ENCODE measurements at places on chromosomes 3 and 15.

GRCh38 chr3:4837374-4837930 is 141.8 kb upstream of the BHLHE40 start:
- no peak for DNase-seq

- no peak for DNase-seq
These were observed 42.7 kb downstream of the CADPS start for GRCh38 chr3:62832553-62832952.

DNA sequence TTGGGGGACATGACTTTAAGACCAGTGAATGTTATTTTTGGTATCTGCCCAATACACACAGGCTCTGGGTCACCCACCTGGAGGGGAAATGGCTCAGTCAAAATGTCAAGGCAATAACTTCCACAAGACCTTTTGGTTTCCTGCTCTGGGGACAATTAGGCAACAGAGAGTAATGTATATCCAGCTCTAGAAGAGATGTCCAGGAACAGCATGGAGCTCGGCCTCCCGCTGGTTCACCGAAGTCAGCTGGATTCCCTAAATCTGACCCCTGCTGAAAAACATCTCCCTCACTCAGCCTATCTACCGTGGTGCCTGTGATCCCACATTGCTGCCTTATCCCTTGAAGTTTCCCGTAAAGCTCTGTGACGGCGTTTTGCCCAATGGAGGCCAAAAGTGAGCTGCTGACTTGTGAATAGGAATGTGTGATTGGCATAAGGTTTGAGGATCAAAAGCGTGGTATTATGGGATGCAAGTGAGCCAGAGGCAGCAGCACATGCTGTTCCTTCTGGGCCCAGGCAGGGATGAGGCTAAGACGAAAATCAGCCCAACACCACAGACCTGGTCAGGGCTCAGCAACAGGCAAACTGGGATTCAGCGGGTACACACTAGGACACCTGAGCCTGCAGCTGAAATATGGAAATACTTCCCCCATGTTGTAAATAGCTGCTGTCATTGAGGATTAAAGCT is 47.2 kb upstream of the SLC6A11 start:
- DNase-seq, result no peak

GRCh38 chr15:46589088-46589487 is 954.3 kb downstream of the SQOR start:
- no peak for DNase-seq

DNA sequence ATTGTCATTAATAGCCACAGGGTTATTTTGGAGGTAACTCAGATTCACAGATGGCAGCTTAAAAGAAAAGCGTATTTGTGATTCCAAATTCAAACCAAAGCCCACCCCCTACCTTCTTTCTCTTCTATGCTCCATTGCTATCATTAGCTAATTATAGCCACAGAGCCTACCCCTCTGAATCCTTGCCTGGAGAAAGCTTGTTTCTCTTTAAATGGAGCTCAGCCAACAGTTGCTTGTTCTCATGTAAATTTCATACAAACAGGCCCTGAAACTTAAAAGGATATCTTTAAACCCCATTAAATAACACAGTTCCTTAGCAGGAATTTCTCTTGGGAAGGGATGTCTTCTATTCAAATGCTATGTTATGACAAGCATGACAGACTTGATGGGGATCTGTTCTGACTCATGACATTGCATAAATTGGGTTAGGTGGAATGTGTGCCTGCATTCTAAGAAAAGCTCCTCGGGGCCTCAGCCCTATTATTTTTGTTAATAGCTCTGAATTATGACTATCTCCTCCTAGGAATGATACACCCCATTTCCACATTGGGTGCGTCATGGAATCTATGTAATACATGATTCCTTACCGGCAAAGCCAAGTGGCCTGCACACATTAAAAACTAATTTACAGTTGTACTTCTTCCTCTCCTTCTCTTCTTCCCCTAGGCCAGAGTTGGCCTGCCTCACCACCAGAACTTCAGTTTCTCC is 265.8 kb downstream of the TAFA4 start:
- DNase-seq, result no peak

- no peak for DNase-seq
These were observed 25.7 kb downstream of the ZMAT3 start for GRCh38 chr3:179045719-179046402.

DNA sequence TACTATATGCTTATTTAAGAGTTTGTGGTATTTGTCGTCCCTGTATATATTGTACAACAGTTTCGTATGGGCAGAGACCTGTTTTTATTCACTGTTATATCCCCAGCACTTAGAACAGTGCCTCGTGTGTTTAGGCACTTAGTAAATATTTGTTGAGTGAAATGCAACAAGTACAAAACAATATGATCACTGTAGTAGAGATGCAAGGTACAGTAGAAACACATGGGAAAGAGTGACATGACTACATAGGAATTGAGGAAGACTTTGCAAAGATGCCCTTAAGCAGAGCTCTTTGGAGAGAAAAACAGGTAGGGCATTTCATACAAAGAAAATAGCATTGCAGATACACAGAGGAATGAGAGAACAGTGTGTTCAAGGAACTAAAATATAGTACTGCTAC is 18.3 kb downstream of the RASA2 start:
- DNase-seq, result no peak

- DNase-seq, result no peak
These were observed 52.1 kb downstream of the FSIP1 start for GRCh38 chr15:39730552-39730951.

DNA sequence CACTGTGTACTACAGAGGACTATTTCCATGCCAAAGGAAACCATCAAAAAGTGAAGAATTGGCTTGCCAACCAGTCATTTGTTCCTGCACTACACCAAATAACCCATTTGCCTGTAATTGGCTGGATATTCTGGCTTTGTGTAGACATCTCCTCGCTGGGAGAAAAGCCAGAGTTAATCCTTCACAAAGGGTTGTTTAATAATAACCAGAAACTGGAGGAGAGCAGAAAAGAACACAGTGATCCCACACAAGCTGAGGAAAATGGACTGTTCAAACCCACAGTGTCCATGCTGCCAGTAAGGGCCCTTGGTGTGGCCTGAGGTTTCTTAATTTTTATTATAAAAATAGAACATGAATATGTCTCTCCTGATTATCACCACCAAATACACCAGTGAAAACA is 294.0 kb downstream of the RORA start:
- no peak for DNase-seq

GRCh38 chr15:91289324-91289723 is 189.3 kb downstream of the SV2B start:
- DNase-seq, result no peak

- DNase-seq, result no peak
These were observed 149.3 kb upstream of the CBLB start for GRCh38 chr3:106018102-106018501.

DNA sequence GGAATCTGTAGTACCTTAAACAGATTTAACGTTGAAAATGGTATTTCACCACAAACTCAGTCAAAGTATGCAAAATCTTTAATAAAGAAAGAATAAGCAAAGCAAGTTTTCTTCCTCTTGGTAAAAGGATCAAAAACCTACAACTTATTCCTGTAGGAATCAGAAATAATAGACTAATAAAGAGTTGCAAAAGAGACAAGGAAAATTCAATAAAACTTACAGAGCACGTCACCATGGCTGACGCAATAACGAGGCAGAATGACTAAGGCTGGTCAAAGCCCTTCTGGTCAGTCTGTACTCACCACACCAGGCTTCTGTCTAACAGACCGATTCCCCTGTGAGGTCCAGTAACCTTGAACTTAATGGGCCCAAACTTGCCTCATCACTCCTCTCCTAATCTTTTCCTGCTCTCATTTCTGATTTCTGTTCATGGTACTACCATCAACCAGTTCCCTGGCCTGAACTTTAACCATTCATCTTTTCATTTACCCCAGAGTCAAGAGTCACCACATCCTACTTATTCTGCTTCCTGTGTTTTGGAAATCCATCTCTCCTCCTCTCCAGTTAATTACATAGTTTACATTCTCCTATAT is 5.0 kb downstream of the MASP1 start:
- DNase-seq, result peak; percentile 89

GRCh38 chr3:4848176-4848825 is 130.9 kb upstream of the BHLHE40 start:
- DNase-seq, result no peak

GRCh38 chr15:84929795-84930603 is 45.5 kb downstream of the SLC28A1 start:
- DNase-seq, result no peak

DNA sequence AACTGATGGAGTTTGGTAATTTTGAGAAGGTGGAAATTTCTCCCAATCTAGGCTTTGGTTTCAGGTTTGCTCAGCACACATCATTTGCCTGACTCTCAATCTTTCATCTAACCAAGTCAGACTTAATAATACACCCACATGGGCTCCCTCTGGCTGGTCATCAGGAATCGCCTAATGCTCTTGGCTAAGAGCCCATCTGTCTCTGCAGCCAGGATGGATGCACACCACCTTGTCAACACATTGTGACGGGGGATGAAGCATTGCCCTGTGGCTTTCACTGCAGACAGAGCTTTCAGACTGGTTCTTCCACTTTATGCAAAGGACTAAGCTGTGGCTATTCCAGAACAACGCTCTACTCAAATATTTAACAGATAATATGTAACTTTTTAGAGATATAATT is 3.0 kb upstream of the HDGFL3 start:
- DNase-seq, result no peak

DNA sequence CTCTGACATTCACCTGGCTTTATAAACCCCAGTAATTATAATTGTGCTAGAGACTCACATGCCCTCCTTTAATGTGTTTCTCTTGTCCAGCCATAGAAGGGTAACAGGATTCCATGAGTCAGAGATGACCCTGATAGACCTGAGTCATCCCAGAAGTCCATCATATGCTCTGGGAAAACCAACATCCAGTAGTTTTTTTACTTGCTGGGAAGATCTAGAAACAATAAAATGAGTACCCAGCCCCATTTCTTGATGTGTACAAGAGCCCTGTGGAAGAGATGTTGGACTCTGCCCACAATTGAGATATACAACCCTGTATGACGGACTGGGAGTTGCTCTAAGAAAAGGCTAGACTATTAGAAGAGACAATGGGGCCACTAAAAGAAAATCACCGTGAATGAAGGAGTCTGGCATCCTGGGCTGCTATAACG is 22.4 kb upstream of the THUMPD3 start:
- no peak for DNase-seq

- no peak for DNase-seq
These were observed 269.4 kb upstream of the ZPLD1 start for GRCh38 chr3:102165367-102165766.

GRCh38 chr15:57282686-57283085 is 93.6 kb upstream of the CGNL1 start:
- no peak for DNase-seq

GRCh38 chr3:33722626-33723370 is 4.7 kb upstream of the CLASP2 start:
- no peak for DNase-seq

- DNase-seq, result peak; percentile 66
These were observed 31.0 kb upstream of the ADAMTS17 start for GRCh38 chr15:100372739-100373119.

- DNase-seq, result no peak
These were observed 39.6 kb upstream of the TKT start for GRCh38 chr3:53295410-53295809.

DNA sequence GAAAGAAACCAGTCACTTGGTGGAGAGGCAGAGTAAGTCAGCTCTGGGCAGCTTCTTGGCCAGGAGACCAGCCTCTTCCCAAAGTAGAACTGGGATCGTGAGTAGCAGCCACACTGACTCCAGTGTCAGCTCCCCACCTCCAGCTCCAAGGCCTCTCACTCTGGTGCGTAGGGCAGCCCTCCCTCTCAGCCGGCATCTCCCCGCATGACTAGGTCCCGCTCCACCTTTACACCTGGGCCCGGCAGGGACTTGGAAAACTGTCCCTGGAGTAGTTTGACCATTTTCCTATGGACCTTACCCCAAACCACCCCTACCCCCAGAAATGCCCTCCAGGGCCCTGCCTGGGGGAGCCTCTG is 3.3 kb downstream of the STRA6 start:
- DNase-seq, result no peak

DNA sequence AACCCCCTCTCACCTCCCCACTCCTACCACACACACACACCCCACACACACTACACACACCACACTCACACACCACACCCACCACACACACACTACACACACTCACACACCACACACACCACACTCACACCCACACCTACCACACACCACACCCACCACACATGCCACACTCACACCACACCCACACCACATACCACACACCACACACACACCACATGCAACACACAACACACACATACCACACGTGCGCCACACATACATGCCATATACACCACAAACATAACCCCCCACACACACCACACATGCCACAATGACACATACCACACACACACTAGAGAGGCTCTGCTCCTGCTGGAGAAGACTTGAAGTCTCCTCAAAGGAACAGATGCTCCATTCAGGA is 5.9 kb upstream of the ITPKA start:
- no peak for DNase-seq

DNA sequence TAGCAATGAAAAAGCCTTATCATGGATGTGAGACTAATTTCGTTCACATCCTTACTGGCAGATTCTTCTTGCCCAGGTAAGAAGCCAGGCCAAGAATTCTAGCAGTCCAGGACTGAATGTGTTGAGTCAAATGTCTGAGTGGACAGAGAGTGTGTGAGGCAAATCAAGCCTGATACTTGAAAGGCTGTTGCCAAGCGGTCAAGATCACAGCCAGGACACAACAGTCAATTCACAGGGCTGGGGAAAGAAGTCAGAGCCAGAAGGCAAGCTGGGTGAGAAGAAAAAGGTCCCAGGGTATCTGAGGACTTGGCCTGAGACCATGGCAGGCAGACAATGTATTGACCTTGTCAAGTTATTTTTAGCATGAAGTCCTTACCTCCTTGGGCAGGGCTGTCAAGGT is 301.3 kb downstream of the ZNF385D start:
- DNase-seq, result no peak

DNA sequence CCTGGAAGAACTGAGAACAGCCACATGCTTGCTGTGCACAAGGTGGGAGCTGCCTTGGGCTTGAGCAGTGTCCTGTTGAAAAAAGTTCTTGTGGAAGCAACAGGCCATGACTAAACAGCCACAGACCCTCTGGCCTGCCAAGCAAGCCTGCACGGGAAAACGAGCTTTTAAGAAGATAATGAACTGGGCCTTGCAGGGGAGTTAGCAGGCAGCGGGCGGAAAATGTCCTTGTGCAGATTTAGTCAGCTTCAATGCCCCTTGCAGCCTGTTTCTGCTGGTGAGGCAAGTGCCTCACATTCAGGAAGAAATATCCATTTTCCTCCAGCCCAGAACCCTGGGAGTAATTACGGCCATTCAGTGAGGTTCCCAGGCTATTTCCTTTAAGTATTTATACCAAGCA is 126.2 kb upstream of the KLHL25 start:
- DNase-seq, result no peak

- no peak for DNase-seq
These were observed 24.6 kb downstream of the GORASP1 start for GRCh38 chr3:39082666-39083313.

DNA sequence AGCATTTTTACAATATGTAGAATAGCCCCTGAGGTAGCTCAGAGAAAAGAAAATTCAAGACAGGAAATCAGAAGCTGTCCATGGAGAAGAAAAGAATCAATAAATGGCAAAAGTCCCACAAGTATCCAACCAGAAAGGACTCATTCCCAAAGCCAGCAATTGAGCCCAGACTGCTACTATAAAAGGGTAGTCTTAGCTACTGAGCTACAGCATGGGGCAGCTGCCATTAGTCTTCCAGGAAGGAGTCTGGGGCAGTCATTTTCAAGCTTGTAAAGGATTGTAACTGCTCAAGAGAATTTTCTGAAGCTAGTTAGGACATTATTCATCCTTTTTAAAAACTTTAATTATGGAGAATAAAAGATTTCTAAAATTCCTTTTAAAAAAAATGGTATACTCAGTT is 10.5 kb downstream of the LEKR1 start:
- no peak for DNase-seq

Measured in left lobe of liver (tissue), 2 donors.